Activated effector memory CD4-positive, alpha-beta T cell treated with anti-CD3 and anti-CD28 coated beads, Interleukin-2, amount 50 U/mL, for 16 hours (primary cell): ENCODE measurements at places on chromosomes 13 and 19.
A peak's percentile ranks its signal among the peaks of the same experiment; 100 is the strongest.

- no peak for DNase-seq
Measured at GRCh38 chr19:44202974-44203373, 9.4 kb upstream of the ZNF227 start.

GRCh38 chr13:49810567-49811526 is 18.4 kb upstream of the KPNA3 start:
- no peak for DNase-seq

GRCh38 chr13:48559638-48560320 is 26.9 kb upstream of the RCBTB2 start:
- no peak for DNase-seq

- no peak for DNase-seq
Measured at GRCh38 chr13:77548594-77548993, 13.1 kb downstream of the SCEL start.

- DNase-seq: no peak
Measured at GRCh38 chr13:101486708-101487437, 34.4 kb downstream of the ITGBL1 start.

- DNase-seq: peak; percentile 72
Measured at GRCh38 chr19:37227996-37228395, 10.0 kb downstream of the ZNF383 start.

GRCh38 chr19:19059018-19059836 is 4.6 kb upstream of the SLC25A42 start:
- DNase-seq: no peak

DNA sequence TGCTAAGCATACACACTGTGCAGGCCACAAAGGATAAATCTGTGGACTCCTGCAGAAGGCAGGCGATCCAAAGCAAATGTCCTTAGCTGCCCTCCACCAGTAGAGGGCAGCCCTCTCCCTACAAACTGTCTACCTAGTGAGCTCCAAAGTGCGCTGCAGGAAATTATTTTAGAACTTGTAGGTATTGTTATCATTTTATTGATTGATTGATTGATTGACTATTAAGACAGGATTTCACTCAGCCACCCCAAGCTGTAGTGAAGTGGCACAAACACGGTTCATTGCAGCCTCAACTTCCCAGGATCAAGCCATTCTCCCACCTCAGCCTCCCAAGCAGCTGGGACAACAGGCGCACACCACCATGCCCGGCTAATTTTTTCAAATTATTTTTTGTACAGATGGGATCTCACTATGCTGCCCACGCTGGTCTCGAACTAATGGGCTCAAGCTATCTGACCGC is 37.3 kb downstream of the RNF6 start:
- peak; percentile 87 for DNase-seq

- no peak for DNase-seq
Measured at GRCh38 chr19:41323023-41323422, 13.1 kb downstream of the CCDC97 start.

DNA sequence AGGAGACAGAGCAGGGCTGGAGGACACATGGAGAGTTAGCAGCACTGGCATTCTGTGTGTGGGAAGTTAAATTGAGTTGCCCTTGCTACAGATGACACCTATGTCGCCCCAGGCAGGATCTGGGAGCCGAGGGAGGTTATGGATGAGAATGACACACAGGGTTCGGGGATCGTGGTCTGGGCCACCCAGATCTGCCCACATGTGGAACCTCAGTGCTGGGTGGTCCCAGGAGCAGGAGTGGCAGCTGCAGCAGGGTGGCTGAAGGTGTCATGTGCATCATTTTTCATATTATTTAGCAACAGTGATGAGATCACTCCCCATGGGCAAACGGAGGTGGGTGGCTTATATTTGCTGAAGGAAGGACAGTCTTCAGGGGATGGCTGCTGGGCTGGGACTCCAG is 3.2 kb downstream of the IL17D start:
- DNase-seq: no peak

DNA sequence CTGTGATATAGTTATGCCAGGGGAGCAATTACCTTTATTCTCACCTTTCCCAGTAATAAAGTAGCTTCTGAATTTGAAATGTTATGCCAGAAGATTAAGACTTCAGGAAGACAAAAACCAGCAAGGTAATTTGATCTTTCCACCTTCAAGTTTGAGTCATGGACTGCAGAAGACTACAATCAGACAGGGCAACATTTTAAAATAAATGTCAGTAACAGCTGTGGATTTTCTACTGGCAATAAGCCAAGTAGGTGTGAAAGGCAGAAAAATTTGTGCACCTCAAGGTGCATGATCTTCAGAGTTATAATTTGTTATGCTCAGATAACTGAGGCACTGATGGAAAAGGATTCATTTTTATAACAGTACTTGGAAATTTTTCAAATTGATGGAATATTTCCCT is 54.9 kb downstream of the SLITRK1 start:
- DNase-seq: no peak

GRCh38 chr13:106382534-106382933 is 152.9 kb downstream of the EFNB2 start:
- DNase-seq: no peak

DNA sequence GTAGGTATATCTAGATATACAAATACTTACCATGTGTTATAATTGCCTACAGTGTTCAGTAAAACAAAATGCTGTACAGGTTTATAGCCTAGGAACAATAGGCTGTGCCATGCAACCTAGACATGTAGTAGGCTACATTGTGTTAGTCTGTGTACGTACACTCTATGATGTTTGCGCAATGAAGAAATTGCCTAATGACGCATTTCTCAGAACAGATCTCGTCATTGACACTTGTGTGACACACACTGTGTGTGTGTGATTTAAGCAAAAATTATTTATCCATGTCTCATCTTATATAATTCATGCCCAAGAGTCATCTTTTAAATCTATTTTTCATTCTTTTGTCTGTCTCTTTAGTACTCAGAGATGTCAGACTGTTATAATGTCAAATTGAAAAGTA is 1888.8 kb upstream of the PCDH20 start:
- no peak for DNase-seq

GRCh38 chr13:111561091-111561781 is 240.8 kb downstream of the TEX29 start:
- no peak for DNase-seq

GRCh38 chr19:44875666-44876451 is 15.2 kb upstream of the TOMM40 start:
- no peak for DNase-seq

GRCh38 chr13:37806666-37807065 is 62.9 kb downstream of the TRPC4 start:
- DNase-seq: no peak

DNA sequence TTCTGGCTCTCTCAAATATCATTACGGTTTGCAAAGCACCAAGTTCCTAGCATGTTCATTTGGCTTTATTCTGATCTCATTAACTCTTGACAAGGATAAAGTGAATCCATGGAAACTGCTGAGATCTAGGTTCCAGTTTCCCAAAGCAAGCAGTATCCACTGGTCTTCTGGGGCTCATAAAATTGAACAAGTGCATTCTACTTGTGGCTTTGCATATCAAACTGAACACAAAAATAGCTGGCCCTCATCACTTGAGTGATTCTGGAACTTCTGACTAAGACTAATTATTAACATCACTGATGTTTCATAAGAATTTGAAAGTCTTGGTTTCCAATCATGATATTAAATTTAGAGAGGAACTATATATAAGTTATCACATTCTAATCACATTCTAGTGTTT is 6.3 kb upstream of the KCTD12 start:
- no peak for DNase-seq

GRCh38 chr19:16111909-16112752 is 442 bp downstream of the RAB8A start:
- DNase-seq: no peak

DNA sequence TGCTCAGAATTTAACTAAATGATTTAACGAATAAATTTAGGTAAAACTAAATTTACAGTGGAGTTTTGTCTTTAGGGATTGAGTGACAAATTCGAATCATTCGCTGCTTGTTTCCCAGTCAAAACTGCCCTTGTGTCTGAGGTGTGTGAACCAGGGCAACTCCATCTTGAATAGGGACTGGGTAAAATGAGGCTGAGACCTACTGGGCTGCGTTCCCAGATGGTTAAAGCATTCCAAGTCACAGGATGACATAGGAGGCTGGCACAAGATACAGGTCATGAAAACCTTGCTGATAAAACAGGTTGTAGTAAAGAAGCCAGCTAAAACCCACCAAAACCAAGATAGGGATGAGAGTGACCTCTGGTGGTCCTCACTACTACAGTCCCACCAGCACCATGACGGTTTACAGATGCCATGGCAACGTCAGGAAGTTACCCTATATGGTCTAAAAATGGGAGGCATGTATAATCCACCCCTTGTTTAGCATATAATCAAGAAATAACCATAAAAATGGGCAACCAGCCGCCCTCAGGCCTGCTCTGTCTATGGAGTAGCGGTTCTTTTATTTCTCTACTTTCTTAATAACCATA is 10.2 kb upstream of the ANKRD10 start:
- no peak for DNase-seq

DNA sequence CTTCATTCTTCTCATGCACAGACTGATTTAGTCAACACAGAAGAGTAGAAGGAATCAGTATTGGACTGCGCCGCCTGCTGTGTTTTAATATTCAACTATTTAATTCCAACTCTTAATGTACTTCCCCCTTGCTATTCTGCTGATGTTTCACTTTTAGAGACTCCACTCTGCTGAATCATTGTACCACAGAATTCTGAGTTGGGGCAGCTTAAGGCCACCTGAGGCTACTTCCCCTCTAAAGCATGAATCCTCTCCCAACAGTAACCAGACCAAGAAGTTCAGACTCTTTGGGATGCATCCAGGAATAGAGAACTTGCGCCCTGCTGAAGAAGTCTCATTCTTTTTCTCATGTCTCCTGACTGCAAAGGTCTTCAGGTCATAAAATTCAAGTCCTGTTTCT is 708.8 kb downstream of the UQCRFS1 start:
- no peak for DNase-seq

DNA sequence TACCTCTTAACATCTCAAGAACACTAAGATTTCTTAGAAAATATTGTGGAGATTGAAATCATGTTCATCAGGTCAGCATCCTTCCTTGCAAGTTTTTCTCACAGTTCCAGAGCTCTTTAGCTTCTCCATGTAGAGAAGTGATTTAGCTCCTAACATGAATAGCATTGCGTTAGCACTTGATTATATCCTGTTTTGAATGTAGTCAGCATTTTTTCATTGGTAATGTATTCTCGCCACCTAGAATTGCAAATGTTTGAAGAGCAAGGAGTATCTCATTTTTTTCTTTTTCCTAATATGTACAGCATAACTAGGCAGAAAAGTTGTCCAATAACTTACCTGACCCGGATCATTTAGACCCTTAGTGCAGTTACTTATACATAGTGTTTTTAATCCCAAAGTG is 6.6 kb downstream of the ZNF470 start:
- no peak for DNase-seq

GRCh38 chr13:33303855-33304597 is 18.5 kb upstream of the STARD13 start:
- no peak for DNase-seq

DNA sequence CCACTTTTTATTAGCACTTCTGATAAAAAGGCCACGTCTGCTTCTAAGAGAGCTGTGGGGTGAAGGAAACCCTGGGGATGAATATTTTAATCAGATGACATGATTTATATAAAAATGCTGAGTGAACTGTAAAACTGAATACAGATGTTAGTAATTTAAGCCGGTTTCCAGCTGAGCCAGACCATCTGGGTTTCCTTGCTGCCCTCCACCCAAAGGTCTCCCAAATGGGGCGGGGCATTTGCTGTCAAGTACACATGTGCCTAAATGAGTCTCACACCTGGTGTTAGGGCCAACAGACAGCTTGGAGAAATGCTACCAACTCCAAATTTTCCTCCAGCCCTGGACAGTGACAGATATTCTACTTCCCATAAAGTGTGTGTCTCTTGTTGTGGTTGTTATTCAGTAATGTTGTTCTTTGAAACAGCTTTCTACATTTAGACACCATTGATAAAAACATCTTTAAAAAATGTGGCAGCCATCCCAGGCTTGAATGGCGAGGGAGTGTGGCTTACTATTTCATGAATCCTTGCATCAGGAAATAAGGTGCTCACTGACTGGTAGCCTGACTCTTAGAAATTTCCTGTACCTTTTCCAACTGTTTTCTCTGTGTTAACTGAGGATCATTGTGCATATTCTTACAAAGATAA is 350.4 kb downstream of the MTUS2 start:
- DNase-seq: no peak

DNA sequence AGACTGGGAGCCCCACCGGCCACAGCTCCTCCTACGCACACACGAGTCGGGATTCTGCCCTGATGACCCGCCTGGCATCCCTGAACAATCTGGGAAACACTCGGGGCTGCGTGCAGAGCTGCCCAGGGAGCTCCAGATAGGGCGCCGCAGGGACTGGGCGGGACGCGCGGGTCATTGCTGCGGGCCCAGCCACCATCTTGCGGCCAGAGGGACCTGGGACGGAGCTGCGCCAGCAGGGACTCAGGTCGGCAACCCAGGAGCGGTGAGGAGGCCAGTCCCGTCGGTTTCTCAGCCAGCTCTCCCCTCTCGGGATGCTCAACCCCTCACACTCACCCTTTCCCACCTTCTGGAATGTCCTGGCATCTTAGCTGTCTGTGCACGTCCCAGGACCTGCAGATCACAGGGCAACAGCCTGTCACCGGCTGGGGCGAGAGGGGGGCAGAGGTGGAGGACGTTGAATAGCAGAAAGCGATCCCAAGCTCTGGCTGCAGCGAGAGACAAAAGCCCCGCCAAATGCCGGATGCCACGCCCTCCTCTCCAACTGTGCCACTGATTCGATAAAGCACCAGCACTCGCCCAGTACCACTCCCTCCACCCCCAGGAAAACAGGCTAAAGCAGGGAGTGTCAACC is 20.4 kb upstream of the ZNF91 start:
- no peak for DNase-seq

GRCh38 chr19:32041681-32042292 is 303.6 kb upstream of the ZNF507 start:
- DNase-seq: no peak

DNA sequence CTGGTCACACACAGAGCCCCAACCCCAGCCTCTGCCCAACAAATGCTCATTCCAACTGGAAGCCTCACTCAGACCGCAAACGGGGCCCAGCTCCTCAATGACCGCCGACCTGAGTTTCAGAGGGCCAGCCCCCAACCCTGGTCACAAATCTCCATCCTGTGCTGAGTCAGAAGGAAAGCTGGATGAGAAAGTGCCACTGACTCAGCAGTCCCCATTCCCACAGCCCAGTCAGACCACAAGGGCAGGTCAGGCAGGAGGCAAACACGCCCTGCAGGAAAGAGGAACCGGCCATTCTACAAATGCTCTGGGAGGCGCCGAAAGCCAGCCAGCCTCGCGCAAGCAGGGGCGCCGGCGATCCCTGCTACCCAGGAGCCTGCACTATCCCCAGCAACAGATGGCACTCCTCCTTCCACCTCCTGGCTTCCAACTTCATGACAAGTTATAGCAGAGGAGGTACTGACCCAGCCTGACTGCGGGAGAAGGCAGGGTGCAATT is 14.1 kb upstream of the PRKD2 start:
- no peak for DNase-seq
